WTC11 (cell line): ENCODE measurements at places on chromosomes 11 and 22. TPM values are rescaled to one million over a fixed set of nuclear protein-coding genes. Genes with fewer than 3 reads are reported as not detected.

DNA sequence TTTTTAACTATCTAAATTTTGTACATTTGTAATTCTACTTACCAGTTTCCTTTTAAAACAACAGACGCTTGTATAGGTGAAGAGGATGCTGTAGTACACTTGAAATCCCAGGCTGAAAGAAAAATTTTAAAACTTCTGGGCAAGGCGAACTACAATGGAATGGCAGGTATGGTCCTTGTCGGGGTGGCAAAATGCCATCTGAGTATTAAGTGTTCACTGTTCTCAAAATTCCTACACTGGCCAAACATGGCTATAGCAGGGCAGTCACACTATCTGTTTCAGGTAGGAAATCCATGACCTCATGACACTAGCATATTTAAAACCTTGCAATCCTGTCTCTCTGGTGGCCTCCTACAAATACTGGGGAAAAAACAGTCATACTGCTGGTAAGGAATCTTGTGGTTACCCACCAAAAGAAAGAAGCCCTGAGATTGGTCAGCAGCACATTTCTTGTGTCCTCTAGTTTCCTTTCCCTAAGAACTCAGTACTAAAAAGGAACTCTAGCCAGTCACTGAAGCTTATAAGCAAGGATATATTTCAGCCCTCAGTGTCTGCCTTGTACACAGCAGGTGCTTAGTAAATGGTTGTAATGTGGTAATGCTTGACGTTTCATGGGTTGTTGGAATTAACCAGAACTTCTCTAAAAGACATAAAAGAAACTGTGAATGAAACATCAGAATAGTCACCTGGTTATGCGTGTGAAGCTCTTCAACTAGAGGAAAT, 5.2 kb upstream of the ZC3H12C start:
- no peaks in the 10 kb centered on the region for H3K36me3 ChIP-seq
- DNase-seq: no peak
- H3K27me3 ChIP-seq: peaks cover 16% of the 10 kb centered on the region
- no peak overlapping the region for H3K4me3 ChIP-seq

Gene TEX12
- total RNA-seq: not detected in 3 replicates

Gene ZNF202
- 29.9 to 33.3 TPM (median 32.4 TPM) in 3 replicates for total RNA-seq

Gene SCGB1C1
- total RNA-seq: not detected in 3 replicates
